ENCODE measurements at places on chromosomes 4 and X.

DNA sequence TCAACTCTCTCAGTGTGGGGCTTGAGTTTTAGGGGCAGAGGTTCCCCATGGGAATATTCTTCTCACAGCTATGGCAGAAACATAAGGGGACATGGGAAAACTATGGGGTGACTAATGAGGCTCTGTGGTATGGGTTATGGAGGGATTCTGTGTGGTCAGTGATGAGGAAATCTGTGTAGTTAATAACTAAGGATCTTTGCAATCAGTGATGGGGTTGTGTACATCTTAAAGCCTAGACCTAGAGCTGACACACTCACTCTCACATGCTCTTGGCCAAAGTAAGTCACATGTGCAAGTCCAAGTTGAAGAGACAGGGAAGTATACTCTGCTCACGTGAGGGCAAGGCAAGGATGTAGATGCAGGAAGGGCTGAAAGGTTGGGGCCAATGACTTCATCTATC is 86.4 kb upstream of the UXT start:
- DNase-seq = no peak

GRCh38 chr4:187309456-187309855 is 585.8 kb upstream of the FAT1 start:
- no peak for DNase-seq

DNA sequence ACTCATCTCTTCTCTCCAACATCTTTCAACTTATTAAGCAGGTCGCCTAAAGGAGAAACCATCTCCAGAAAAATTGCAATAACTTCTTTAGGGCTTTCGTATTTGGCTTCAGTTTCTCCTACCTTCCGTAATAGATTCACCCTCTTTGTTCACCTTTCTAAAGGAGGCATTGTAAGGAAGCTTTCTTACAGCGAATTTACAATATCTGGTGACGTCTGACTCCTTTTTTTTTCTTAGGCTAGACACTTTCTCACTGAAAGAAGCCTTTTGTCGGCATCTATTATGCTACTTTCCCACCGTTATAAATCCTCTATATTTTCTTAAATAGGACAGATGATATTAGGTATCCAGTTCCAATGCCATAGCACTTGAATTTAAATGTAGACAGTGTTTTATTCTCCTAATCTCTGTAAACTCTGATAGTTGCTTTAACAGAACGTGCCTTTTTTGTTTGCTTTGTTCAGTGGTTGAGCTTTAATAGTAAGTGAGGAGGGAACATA is 302.4 kb downstream of the IL1RAPL1 start:
- DNase-seq = no peak

DNA sequence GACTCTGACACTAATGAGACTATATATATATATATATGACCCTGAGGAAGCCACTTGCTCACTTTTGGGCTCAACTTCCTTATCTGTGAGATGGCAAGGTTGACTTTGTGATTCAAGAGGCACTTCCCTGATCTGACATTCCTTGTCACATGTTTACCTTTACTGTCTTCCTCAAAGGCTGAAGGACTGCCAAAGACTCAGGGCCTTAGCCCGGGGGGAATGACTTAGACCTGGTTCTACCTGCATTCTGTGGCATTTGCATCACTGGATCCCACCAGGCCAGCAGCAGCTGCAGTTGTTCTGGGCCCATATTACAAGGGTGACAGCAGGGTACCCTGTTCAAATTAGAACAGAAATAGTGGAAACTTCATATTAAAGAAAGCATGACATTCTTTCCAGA is 3.1 kb upstream of the HS6ST2 start:
- DNase-seq = no peak

DNA sequence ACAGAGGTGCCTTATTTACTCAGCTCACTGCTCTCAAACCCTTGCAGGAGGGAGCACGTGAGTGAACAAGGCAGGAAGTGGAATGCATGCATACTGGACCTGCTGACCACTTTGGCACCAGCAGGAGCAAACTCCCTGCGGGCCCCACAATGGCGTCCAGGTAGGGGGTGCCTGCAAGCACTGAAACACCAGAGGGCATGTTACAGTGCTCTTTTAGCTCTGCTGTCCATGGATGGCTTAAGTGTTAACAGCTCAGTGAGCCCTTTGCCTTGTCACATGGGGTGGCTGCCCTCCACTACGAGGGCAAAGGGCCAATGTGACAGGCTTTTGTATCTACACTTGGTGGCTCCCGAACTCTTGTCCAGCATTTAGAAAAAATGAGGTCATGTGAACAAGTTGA is 199.5 kb upstream of the UGT8 start:
- DNase-seq = no peak

DNA sequence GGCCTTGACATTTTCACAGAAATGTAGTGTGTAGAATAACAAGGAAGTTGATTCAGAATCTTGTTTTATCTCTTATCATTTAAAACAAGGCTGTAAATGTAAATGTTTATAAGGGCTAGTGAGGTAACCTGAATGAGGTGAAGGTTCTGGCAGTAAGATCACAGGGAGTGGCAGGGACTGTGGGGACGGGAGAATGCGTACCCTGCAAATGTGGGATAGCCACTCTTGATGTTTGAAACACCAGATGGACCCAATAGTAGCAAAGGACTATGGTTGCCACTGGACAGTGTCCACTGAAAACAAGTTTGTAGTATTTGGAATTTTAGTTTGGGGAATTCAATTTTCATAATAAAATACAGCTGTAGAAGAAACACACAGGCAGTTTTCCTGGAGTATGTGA is 155.3 kb downstream of the FHIP1A start:
- no peak for DNase-seq

GRCh38 chr4:128840711-128841318 is 31.3 kb downstream of the JADE1 start:
- no peak for DNase-seq

DNA sequence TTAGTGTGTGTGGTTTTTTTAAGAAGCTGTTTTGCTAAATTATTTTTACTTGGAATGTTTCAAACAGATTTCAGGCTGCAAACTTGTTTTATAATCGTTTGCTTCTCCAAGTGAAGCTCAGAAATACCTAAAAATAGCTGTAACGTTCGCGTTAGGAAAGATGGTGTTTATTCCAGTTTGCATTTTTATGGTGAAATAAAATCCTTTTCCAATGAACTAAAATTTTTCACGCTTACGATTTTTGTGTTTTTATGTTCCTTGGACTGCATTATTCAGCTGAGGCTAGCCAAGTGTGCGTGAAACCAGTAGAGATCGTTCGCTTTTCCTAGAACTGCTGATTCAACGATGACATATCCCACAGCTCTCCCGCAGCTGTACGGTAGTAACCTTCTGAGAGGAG is 10.9 kb downstream of the AKAP17A start:
- no peak for DNase-seq

GRCh38 chr4:70613306-70614183 is 15.0 kb upstream of the ENAM start:
- no peak for DNase-seq

GRCh38 chrX:55056820-55057674 is 17.8 kb upstream of the PAGE2B start:
- DNase-seq = no peak

GRCh38 chrX:4322916-4323315 is 609.5 kb upstream of the PRKX start:
- no peak for DNase-seq

- no peak for DNase-seq
Measured at GRCh38 chr4:185219551-185220344, 10.3 kb downstream of the SNX25 start.

DNA sequence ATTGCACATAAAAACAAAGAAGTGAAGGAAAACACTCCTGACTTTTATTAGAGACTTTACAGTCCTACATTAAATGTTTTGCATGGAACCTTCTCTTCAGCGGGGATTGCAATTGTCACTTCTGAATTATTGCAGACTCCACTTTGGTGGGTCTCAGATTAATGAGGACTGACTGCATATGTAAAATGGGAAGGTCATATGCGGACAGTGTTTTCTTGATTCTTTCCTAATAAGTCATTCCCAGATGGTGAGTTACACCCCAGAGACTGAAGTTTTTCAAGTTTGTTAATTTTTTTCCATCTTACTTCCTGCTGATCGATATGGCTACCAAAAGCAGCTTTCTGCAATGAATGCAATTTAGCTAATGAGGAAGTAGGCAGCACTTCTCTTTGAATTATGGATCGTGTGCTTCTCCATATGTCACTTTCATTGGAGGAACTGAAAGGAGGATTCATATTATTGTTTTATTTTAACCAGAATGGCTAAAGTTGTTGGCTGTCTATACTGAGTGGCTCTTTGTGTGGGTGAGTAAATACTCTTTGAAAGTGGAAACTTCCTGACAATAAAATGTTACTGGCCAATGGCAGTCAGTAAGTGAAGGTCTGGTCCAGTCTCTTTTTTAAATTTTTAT is 119.3 kb upstream of the CLNK start:
- DNase-seq = no peak

GRCh38 chrX:6748595-6748994 is 213.7 kb upstream of the VCX3A start:
- no peak for DNase-seq

Data from activated CD8-positive, alpha-beta memory T cell treated with anti-CD3 and anti-CD28 coated beads for 4 hours (primary cell).